ENCODE measurements at places on chromosomes 2 and 18.

DNA sequence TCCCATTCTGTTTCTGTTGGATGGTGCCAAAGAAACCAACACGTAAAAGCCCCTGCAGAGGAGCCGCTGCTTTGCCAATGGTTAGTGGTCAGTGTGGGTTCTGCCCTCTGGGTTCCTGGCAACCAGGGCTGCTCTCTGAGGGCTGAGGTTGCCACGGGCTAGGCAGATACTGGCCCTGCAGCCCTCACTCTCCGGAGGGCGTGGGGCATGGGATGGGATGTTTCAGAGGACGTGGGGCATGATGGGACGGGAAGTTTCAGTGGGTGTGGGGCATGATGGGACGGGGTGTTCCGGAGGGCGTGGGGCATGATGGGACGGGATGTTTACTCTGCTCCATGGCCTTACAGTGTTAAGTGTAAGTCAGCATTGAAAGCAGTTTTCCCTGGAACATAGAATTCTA, 34.2 kb downstream of the ADI1 start:
- no peak for DNase-seq

- no peak for DNase-seq
Measured at GRCh38 chr2:237865623-237866041, 6.2 kb downstream of the RAMP1 start.

DNA sequence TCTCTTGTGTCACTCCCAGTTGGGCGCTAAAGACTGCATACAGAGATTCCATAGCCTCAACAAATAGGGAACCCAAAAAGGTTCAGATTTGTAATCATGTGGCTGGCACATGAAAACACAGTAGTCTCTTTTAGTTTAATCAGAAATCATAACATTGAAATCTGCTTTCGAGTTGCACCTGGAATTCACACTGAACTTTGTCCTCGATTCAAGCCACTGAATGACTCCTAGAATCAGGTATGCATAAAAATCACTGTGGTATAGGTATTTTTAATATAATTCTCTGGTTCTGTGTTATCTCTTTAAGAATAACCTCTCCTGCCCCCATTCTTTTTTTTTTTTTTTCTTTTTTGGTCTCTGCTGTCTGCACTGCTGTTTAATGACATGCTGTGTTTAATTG, 150.2 kb downstream of the KCNH7 start:
- DNase-seq, result no peak

GRCh38 chr2:106191511-106192016, 2.5 kb downstream of the UXS1 start:
- no peak for DNase-seq

GRCh38 chr2:96867756-96868554, 1.9 kb downstream of the SEMA4C start:
- DNase-seq, result no peak

DNA sequence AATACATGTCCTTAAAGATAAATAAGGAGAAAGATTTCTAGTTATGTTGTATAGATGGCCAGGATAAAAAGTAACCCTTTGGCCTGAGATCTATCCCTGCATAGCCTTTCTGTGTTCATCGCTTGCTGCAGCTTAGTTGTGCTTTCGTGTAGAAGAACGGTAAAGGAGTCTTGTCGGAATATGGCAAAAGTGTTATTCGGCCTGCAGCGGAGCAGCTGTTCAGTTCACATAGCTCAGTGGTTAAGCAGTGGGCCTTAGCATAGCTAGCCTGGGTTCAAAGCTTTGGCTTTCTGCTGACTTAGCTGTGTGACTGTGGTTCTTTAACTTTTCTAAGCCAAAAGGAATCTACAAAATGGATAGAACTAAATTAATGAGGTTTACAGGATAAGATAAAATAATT, 55.4 kb downstream of the MALT1 start:
- no peak for DNase-seq
